ENCODE measurements at places on chromosomes 16 and 17.

DNA sequence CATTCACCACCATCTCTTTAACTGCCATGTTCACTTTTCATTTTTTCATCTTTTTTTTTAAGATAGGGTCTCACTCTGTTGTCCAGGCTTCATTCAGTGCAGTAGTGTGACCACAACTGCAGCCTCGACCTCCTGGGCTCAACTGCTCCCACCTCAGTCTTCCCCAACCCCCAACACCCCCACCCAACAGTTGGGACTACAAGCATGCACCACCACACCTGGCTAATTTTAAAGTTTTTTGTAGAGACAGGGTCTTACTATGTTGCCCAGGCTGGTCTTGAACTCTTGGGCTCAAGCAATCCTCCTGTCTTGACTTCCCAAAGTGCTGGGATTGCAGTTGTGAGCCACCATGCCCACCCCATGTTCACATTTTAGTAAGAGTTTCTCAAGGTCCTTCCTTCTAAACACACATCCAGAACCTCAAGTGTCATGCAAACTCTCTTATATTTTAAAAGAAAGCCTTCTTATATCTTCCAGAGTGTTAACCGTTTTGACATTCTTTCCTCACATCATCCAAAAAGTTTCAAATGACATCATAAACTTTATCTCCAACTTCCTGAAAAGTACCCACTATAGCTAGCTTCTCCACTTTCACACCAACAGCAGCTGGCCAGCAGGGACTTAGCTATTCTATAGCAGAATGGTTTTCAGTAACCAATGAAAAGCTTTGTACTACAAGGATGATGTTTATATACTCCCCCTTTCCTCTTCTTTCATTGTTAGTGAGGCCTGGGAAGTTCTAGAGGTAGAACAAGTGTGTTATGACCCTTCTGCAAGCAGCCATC, 49.3 kb downstream of the TRAF4 start:
- no peak for DNase-seq

- no peak for DNase-seq
These were observed 26.3 kb upstream of the SLC38A8 start for GRCh38 chr16:84068783-84069462.

DNA sequence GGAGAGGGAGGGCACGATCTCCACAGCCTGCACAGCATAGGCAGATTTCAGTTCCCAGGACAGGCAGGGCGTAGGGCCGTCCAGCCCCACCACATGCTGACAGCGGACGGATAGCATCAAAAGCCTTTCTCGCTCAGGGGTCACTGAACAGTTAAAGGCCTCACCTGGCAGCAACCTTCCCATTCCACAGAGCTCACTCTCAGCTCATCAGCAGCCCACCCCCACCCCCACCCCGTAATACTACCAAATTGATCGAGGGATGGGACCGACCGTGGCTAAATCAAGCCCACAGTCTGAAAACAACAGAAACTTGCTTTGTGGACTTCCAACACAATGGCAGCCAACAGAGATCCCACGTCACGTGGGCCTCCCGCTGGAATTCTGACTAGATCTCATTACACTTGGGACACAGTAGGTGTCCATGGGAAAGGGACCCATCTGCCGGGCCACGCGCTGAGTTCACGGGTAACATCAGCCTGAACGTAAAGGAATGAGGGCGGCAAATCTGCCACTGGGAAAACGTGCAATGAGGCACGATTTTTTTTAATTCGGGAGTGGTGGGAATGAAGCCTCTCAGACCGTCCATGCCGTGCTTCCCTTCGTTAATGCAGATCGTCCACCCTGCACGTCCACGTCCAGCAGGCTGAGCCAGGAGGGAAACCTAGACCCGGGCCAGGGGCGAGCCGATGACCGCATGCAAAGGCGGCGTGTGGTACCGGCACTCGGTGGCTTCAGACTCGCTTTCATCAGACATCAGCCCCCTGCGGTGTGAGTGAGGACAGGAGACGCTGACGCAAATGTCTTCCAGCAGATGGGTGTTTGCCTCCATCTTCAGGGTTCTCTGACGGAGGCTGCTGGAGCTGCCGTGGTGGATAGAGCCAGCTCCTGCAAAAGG, 92.1 kb downstream of the TBC1D16 start:
- DNase-seq = no peak

DNA sequence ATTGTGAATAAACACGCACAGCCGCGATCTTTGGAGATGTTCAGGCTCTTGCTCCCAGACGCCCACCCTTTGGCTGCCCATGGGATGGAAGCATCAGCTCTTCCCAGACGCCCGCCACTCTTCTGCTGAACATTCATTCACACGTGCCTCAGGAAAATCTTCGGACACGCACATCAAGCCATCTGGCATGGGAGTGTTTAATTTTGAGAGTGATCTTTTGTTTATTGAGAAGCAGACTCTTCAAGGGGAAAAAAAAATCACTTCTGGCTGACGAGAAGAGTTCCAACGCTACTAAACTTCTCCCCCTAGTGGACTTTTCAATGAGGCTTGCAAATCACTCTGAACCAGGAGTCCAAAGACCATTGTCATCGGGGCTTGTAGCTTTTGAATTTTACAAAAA, 62.0 kb upstream of the NUDT7 start:
- no peak for DNase-seq

DNA sequence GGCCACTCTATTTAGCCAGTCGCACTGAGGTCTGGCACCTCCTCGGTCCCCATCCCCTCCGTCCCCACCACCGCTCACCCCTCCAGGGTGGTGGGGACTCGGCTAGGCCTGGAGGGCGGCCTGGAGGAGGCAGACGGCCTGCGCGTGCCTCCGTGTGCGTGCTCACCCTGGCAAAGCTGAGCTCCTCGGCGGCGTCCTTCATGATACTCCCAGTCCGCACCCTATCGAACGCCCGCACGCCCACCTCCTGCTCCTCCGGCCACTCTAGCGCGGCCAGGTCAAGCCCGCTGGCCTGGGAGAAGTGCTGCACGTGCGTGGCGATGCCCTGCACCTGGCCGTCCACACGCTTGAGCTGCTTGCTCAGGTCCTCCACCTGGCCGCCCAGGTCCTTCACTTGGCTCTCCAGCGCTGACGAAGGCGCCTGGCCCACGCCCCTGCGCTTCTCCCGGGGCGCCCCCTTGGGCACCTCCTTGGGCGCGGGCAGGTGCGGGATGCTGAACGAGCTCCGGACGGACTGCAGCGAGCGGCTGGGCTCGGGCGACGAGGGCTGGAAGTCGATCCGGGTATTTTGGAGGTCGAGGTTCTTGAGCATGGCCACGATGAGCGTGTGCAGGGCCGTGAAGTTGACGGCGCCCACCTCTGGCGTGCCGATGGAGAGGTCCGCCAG, 644 bp downstream of the QRICH2 start:
- no peak for DNase-seq

DNA sequence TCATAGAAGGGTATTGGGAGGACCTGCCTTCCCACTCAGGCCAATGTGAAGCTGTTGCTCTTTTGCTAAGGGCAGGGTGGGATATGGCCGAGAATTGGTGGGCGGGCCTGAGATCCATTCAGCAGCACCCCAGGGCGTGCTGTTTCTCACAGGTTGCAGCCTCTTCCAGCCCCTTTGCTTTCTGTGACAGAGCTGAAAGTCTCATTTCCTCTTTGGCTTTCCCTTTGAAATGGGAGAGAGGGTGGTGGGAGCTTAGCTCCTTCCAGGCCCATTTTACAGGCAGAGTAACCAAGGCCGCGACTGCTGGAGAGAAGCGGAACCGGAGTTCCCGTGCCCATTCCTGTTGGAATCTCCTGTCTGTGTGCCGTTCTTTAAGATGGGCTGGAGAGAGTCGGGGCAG, 183.0 kb downstream of the RAB11FIP4 start:
- no peak for DNase-seq
